ENCODE measurements at places on chromosomes 2 and 18.

GRCh38 chr2:209463226-209463625 lies 39.4 kb downstream of the MAP2 start:
- DNase-seq, result no peak

- no peak for DNase-seq
Observed at GRCh38 chr2:233531955-233532354, 34.6 kb downstream of the USP40 start.

GRCh38 chr2:14932285-14932684 lies 299.8 kb downstream of the LRATD1 start:
- DNase-seq, result no peak

GRCh38 chr2:132562245-132562644 lies 107.8 kb downstream of the LYPD1 start:
- no peak for DNase-seq

- DNase-seq, result no peak
Observed at GRCh38 chr2:214103276-214104001, 307.4 kb upstream of the VWC2L start.

DNA sequence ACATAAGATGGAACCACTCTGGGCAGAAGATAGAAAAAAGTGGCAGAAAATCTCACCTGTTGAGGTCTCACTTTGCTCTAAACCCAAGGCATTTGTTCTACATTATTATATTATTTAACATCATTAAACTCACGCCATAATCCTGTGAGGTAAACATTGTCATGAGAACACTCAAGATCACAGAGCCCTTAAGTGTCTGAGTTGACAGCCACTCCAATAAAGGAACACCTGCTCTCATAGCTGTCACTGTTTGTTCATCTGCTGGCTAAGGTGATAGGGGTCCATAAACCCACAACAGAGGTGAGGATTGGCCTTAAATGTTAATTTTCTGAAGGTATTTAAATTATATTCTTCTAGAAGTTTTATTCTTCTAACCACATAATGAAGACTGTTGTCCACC lies 439.7 kb downstream of the RIT2 start:
- no peak for DNase-seq

- no peak for DNase-seq
Observed at GRCh38 chr2:196959281-196959680, 32.8 kb upstream of the PGAP1 start.

DNA sequence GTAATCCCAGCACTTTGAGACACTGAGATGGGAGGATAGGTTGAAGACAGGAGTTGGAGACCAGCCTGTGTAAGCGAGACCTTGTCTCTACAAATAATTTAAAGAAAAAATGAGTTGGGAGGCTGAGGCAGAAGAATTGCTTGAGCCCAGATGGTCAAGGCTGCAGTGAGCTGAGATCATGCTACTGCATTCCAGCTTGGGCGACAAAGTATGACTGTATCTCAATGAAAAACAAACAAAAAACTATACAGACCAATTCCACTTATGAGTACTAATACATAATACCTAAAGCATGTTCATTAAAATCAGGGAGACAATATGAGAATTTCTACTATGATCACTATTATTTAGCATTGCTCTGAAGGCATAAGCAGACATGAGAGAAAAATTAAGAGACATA lies 12.6 kb downstream of the RNF149 start:
- DNase-seq, result no peak

- no peak for DNase-seq
Observed at GRCh38 chr2:113158884-113159553, 14.8 kb upstream of the PSD4 start.

DNA sequence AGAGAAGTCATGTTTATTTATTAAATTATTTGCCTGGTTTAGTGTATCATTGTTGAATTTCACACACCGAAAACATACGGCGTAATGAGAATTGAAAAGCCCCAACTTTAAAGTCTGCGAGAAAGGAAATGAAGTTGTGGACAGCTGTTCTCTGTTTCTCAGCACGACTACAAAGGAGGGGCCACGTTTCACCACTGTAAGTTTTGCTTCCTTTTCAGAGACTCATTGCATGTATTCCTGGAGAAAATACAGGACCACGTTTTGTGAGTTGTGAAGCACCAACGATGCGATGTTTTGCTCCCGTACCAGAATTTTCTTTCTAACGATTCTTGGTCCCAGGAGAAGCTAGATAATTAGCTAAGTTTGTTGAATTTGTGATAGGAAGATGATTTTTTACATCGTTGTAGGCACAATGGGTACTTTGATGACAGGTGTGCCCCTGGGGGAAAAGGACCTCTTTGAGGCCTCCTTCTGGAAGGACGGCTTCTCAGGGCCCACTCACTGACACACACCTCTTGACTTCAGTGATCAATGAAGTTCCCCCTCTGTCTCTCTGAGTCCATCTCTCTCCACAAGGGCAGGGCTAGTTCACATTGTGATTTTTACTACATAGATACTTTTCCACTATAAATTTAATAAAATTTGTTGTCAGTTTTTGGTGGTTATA lies 23.7 kb upstream of the ACKR3 start:
- peak; percentile 66 for DNase-seq

- no peak for DNase-seq
Observed at GRCh38 chr2:88591698-88592097, 35.6 kb downstream of the EIF2AK3 start.

- DNase-seq, result no peak
Observed at GRCh38 chr18:74604774-74605173, 7.1 kb downstream of the ZNF407 start.

GRCh38 chr2:503288-503999 lies 173.8 kb downstream of the TMEM18 start:
- no peak for DNase-seq

DNA sequence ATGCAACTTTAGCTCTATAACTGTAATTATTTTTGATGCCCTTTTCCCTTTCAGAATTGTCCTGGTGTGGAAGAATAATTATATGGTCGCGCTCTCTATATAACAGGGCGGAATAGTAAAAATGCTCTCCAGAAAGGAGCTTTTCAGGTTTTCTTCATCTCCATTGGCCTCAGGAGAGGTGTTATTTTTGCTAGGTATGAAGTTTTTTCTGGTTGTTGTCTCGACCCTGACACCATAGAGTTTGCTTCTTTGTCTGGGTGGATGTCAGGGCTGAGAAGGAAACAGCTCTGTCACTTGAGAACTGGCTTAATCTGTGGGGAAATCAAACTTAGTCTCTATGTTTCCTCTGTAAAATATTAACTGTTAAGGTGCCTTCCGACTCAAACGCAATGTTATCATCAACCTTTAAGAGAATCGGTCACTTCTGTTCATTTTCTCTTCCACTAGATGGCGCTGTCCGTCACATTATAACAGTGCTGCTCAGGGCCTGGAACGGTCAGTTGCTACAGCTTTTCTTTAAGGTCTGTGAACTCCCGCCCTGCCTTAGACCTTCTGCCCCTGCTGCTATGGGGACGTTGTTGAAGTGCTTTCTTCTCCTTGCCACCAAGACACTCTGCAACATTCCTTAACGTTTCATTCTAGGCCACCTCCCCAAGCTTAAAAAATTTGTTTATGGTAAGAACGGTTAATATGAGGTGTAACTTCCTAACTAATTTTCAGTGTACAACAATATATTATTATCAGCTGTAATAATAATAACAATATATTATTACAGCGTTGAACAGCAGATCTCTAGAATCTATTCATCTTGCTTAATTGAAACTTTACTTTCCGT lies 23.8 kb upstream of the SERPINB12 start:
- peak; percentile 19 for DNase-seq

DNA sequence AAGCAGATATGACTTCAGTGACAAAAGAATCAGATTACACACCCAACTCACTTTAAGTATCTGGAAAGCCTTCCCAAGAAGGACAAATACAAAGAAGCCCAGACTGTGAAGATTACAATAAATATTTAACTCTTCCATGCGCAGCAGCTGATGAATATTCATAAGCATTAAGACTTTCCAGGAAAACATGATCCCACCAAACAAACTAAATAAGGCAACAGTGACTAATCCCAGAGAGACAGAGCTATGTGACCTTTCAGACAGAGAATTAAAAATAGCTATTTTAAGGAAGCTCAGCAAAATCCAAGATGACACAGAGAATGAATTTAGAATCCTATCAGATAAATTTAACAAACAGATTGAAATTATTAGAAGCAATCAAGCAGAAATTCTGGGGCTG lies 108.2 kb upstream of the UBE2E3 start:
- DNase-seq, result no peak

- no peak for DNase-seq
Observed at GRCh38 chr2:110780461-110780860, 48.1 kb downstream of the ACOXL start.

DNA sequence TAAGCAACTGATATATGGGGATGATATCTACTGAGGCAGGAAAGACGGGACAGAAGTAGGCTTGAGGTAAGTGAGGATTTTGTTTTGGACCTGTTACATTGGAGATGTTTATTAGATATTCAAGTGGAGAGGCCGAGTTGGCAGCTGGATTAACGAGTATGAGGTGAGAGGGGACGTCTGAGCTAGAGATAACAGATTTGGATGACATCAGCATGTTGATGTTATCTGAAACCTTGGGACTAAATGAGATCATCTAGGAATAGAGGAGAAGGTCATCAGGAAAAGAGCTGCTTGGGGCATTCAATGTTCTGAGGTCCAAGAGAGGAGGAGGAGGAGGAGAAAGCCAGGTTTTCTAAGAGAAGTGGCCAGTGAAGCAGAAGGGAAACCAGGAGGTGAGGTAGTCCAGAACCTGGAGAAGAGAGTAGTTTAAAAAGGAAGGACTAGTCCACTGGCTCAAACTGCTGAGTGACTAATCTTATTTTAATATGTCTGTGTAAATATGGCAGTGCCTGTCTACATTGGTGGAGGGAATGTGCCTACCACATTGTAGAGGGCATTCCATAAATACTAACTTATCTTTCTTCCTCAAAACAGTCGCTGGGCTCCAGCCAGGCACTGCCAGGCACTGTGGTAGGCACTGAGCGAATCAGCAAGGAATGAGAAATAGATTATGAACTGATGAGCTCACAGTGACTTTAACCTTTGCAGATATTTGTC lies 488.3 kb downstream of the DLGAP1 start:
- no peak for DNase-seq

DNA sequence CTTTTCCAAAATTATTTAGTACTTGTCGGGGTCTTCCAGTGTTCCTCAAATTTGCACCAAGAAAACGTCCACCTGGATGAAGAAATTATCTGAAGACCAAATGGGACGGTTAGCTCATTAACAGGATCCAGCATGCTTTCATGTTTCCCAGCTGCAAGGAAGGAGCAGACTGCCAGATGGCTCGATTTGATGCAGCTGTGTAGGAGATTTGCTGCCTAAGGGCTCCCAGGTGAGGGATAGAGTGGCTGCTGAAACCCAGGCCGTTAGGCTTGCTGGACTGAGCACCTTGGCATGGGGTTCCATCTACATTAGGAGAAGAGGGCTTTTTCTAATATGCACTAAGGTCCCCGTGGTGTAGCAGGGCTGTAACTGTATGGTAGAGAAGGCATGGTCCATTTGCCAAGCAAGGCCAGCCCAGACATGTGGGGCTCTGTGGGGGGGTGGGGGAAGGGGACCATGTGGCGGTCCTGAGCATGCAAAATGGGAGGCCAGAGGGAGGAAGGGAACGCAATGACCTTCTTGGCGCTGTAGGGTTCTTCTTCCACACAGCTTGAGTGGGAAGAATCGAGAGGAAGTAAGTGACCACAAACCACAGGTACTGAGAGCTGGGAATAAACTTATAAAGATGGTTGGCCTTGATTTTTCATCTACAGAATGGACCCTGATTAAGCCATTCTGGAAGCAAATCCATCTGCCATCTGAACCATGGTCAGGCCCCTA lies 144.0 kb downstream of the TMEM163 start:
- DNase-seq, result no peak

GRCh38 chr2:159905926-159906714 lies 108.1 kb upstream of the CD302 start:
- DNase-seq, result no peak

- DNase-seq, result no peak
Observed at GRCh38 chr18:45320724-45321123, 294.6 kb upstream of the SLC14A2 start.

GRCh38 chr18:36628435-36629137 lies 200.2 kb downstream of the TPGS2 start:
- no peak for DNase-seq

DNA sequence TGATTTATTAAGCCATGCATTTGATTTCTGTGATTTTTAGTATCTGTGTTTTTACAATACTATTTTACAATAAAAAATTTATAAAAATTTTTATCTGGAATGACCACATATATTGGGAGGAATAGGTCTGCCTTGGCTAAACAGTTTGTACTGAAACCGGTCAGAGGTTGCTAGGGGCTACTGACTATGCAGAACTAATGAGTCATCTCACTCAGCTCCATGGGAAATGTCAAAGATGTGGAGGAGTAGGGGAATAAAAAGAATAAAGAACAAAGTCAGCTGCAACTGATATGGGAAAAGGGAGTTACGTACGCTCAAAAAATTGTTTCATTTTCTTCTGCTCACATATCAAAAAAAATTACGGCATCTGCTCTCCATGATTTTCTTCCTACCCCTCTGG lies 8.6 kb upstream of the TMEM163 start:
- no peak for DNase-seq

DNA sequence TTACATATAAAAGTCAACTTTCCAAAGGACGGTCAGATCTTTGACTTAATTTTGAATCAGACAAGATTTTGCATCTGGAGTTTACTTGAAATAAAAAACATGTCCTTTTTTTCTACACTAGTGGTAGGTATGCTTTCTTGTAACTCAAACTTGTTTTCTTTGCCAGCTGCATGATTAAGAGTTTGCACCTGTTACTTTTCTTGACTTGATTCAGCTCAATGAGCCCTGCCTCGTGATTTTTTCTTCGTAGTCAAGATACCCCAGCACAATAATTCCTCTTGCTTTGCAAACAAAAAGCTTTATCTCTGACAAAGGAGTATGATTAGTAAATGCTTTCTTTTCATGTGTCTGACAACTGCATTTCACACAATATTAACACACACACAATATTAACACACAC lies 82.3 kb downstream of the FBXO15 start:
- no peak for DNase-seq

DNA sequence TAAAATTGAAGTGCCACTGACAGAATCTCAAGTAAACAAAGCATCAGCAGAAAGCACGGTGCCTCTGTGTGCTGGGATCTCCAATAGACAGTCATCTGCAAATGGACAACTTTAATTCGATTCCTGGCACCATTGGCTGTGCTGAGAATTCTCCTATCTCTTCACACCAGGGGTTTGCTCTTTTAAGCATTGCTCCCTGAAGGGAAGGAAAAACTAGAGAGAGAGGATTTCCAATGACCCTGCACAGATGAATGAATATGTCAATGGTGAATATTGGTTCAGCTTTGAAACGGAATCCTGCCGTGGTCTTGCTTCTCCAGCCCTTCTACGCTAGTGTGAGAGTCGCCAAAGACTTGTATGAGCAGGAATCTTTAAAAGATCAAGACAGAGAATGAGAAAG lies 97.9 kb downstream of the FIGN start:
- DNase-seq, result no peak

DNA sequence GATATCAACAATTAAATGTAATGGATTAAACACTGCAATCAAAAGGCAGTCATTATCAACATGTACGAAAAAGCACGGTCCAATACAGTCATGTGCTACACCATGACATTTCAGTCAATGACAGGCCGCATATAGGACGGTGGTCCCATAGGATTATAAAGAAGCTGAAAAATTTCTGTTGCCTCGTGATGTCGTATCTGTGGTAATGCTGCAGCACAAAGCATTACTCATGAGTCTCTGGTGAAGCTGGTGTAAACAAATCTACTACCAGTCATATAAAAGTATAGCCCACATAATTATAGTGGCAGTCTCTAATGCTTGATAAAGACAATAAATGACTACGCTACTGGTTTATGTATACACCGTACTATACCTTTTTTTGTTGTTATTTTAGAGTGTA lies 58.4 kb downstream of the RABL2A start:
- DNase-seq, result no peak
